ENCODE measurements at places on chromosomes 3 and 15.

GRCh38 chr15:79170256-79170664 lies 79.7 kb upstream of the RASGRF1 start:
- DNase-seq: no peak

DNA sequence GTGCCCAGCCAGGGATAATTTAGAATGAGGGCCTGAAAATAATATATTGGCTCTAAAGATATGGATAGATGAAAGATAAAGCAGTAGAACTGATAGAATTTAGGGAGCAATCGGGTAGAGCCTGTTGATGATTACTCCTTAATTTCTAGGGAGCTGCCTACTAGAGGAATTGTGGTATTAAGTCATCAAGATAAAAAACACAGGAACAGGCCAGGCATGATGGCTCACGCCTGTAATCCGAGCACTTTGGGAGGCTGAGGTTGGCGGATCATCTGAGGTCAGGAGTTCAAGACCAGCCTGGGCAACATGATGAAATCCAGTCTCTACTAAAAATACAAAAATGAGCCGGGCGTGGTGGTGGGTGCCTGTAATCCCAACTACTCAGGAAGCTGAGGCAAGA lies 130.4 kb downstream of the PCCB start:
- DNase-seq: no peak

DNA sequence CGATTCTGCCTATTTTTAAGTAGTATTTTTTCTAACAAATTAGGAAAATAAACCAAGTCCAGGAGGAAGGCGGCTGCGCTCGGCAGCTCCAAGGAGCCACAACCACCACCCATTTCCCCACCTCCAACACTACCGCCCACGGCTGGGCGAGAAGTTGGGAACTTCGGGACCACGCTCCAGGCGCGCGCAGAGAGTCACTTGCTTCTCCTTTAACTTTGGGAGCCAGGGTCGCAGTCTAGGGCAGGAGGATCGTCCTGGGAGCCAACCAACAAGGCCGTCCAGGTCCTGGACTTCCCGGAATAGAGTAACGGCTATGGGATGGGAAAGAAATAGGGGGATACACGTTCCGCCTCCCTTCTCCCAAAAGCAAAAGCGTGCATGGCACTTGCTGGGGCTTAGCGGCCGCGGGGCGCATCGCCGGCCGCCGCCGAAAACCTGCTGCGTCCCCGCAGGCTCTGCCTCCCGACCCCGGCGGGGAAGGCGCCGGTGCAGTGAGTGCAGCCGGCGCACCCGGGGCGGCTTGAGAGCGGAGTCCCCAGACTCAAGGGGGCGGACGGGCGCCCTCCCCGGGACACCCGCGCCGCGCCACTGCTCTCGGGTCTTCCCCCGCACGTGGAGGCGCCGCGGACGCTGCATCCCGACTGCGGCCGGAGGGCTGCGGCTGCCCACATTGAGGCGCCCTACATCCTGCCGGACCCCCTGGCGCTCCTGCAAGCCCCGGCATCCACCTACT lies 699 bp downstream of the MEGF11 start:
- DNase-seq: no peak

DNA sequence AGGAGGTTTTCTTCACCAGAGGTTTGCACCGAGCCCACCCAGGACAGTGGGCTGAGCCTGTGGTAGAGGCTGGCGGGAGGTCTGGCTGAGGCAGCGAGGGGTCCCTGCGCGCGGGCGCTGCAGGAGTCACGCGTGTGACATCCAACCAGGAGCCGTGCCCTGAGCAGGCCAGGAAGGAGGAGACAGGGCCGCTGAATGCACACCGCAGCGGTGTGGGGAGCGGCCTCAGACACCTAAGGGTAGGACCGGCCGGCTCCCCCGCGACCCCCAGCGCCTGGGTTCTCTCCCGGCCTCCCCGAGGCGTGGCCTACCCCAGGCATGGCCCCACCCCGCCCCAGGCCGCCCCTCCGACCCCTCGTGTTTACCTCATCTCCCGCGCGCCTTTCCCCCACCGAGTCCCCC lies 412 bp downstream of the SLC41A3 start:
- peak; percentile 46 for DNase-seq

DNA sequence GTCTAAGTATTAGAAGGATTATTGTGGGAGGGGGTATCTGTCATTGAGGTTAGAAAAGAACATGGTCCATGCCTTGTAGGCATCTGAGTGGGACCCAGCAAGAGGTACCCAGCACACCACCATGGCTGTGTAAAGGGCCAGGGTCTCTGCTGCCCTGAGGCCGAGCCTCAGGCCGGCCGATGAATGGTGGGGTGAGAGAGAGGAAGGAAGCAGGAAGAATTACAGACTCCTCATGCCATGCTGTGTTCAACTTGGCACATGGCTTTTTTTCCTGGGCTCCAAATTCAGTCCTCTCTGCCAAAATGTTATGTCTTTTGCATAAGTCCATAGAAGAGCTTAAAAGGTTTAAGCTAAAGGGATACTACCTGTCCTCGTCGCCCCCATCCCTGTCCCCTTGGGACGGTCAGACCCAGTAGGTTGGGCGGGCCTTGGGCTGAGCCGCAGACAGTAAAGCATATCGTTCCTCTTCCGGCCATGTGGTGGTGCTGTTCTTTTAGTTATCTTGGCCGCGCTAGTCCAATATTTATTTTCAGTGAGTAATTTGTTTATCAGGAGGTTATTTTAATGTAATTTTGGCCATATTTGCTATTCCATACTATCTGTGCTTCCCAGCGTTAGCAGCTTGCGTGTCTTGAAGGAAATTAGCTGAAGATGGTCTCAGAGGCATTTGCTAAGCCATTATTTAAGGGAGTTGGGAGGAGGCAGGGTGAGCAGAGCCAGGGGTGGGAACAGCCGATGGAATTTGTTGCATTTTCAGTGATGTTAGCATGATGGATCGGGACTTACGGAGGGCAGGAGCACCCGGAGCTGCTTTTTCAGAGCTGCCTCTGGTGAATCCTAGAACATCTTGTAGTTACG lies 152.4 kb downstream of the AGBL1 start:
- DNase-seq: peak; percentile 13

Measured in stimulated activated CD4-positive, alpha-beta T cell treated with anti-CD3 and anti-CD28 coated beads, Interleukin-4, amount 100 ng/mL, for 24 hours (primary cell).